ENCODE measurements at places on chromosomes 11 and 22. TPM values are rescaled to one million over a fixed set of nuclear protein-coding genes. Genes with fewer than 3 reads are reported as not detected.

The OR52D1 gene
- not detected for polyA plus RNA-seq

The ZNF408 gene
- polyA plus RNA-seq = 5.2 TPM

The VPREB1 gene
- polyA plus RNA-seq = not detected

The PLAAT2 gene
- polyA plus RNA-seq = not detected

The ROBO4 gene
- polyA plus RNA-seq = 0.20 TPM

The ADAMTS8 gene
- not detected for polyA plus RNA-seq

The RBMXL2 gene
- not detected for polyA plus RNA-seq

The VSIG10L2 gene
- not detected for polyA plus RNA-seq

DNA sequence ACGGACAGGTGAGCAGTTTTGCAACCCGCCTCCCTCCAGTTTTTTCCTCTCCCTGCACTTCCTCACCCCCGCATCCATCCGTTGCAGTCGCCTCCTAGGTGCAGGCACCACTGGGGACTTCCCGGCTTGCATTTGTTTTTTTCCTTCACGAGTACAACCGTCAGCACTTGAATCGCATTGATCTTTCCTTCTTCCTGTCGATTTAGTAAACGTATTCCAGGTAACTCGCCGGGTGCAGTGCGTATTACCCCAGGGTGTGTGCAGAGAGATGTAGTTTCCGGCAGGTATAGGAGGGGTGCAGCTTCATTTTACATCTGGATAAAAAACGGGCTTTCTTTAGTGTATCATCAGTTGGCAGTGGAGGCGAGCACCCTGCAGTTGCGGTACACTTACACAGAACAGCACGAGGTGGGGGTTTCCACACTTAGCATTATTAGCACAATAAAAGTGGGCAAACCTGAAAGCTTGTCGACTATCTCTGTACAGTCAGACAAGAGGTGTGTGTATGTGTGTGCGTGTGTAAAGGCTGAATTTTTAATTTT, at the start of gene SORL1-AS1:
Gene SORL1-AS1, minus strand, starts transcription at position 359 of the 542 bp plus-strand sequence.
- DNase-seq = peak; percentile 65

GRCh38 chr11:111177037-111177871, 68.3 kb upstream of the POU2AF2 start:
- peak; percentile 78 for DNase-seq

GRCh38 chr22:28648792-28649191, 30.8 kb downstream of the TTC28 start:
- no peak for DNase-seq

DNA sequence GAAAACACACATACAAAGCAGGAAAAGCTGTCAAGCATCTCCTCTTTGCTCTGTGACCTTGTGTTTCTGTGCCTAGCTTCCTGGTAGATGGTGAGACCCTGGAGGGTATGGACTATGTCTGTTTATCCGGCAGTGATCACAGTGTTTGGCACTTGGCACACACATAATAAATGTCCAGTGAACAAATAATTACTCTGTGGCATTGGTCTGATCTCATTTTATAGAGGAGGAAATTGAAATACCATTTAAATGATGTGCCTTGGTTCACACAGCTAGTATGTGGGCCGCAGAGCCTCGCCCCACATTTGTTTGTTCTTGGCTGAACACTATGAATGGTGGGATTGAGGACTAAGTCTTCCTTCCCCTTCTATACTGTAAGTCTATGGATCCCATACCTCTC, 104.7 kb upstream of the SPON1 start:
- no peak for DNase-seq

DNA sequence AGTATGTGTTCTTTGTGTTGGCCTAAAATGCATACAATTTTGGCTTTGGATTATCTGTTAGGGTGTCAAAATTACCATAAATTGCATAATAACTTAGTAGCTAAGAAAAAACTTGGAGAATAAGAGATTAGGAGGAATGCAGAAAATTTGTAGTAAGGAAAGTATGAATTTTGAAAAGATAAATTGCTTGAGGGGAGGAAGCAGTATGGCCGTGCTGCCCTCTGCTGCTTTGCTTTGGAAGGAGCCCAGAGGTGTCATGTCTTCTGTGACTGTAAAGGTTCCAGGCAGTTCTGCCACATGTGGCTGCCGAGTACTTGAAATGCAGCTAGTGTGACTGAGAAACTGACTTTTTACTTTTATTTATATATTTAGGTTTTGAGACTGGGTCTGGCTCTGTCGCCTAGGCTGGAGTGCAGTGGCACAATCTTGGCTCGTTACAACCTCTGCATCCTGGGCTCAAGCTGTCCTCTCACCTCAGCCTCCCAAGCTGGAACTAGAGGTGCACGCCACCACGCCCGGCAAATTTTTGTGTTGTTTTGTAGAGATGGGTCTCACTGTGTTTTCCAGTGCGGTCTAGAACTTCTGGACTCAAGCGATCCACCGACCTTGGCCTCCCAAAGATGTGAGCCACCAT, 1.8 kb downstream of the ADSL start:
- peak; percentile 26 for DNase-seq

GRCh38 chr11:114354076-114354475, 46.2 kb downstream of the C11orf71 start:
- no peak for DNase-seq

GRCh38 chr11:101848262-101848661, 66.5 kb upstream of the CEP126 start:
- no peak for DNase-seq

DNA sequence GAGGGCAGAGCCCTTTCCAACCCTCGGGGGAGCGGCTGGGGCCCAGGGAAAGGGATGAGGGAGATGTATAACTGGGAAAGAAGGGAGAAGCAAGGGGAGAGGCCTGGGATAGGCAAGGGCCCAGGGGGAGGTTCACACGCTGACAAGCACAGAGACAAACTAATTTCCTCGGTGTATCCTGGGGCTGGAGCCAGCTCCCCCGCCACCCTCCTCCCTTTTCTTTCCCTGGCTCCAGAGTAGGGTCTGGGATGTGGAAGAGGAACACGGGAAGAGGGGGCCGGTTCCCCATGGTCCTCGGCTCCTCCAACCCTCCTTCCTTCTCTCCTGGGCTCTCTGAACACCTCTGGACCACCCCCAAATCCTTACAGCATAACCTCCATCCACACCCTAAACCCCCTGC, 6.9 kb downstream of the CLCF1 start:
- no peak for DNase-seq

GRCh38 chr11:73965076-73965763, 14.4 kb downstream of the DNAJB13 start:
- no peak for DNase-seq
